Stimulated activated CD4-positive, alpha-beta T cell treated with anti-CD3 and anti-CD28 coated beads, TNF-alpha, amount 100 ng/mL, for 4 hours (primary cell): ENCODE measurements at places on chromosomes 2 and 18.

DNA sequence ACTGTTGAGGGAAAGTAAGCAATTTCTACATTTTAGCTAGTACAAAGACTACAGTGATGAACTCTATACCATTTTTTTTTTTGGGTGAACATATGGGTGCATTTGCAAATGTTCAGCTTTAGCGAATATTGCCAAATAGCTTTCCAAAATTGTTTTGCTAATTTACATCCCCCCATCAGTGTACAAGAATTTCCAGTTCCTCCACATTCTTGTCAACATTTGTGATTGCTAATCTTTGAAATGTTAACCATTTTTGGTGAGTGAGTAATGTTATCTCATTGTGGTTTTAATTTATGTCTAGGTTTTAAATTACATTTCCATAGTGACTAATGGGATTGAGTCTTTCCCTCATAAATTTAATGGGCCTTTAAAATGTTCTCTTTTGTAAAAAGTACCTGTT is 16.4 kb upstream of the CNRIP1 start:
- DNase-seq = no peak

DNA sequence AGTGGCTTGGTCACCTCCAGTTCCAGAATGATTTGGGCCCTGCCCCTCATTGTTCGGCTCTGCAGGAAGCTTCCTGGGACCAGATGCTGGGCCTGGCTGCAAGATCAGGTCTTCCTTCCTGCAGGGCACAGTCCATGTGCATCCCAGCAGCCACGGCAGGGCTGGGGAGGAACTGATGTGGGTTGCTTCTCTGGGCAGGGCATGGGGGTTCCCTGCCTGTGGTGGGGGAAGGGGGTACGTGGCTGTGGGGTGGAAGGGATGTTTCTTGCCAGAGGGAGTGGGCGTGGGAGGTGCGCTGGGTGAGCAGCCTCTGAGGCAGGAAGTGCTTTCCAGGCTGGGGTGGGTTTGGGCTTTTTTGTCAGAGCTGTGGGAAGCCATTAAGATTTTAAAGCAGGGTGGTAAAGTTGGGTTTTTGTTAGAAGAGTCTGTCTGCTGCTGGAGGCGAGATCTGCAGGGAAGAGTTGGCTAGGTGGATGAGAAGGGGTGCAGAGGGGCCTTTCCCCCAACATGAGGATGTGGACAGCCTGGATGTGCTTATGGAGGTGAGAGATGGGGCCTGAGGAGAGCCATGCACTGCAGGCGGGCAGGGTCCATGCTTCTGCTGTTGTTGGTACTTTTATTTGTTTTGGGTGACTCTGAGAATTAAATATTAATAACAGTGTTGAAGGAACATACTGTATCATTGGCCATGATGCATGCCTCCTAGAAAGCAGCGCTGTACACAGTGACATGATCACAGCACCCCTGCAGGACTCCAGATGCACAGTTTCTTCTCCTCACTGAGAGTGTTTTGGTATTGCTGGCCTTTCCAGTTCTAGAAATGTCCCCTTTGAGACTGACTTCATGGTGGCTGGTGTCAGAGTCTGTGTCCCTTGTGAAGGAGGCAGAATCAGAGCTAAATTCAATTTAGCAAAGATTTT is 45.3 kb downstream of the DGKD start:
- peak; percentile 29 for DNase-seq

DNA sequence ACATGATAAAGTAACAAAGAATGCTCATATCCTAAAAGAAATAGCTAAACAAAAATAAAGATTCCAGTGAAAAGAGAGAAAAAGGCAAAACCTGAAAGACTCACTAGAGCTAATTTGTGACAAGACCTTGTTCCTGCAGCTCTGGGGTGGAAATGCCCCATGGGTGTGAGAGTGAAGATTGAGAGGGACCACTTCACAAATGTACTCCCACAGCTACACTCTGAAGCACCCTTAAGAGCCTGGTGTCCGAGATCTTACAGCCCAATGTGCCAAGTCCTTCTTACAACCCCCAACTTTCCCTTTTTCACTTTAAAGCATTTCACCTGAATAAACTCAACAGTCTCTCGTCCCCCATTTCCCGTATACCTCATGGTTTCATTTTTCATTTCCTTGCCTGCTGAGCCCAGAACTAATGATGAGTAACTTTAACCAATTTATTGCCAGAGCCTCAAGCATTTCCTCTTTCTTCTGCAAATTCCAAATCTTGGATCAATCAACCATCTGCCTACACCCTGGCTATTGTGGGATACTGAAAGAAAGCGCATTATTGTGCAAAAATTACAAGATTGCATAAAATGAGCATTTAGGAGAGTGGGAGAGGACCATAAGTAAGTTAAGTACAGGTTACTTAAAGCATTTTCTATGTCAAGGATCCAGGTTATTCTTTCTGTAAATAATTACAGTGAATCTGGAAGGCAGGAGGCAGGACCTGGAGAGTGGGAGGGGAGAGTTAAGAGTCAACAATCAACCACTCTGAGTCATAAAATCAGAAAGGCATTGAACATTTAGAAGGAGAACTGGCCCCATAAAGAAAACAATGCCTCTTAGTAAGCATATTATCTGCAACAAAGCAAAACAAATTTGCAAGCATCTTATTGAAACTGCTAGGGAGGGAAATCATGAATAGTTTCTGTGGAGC is 804.4 kb upstream of the CELF4 start:
- no peak for DNase-seq

DNA sequence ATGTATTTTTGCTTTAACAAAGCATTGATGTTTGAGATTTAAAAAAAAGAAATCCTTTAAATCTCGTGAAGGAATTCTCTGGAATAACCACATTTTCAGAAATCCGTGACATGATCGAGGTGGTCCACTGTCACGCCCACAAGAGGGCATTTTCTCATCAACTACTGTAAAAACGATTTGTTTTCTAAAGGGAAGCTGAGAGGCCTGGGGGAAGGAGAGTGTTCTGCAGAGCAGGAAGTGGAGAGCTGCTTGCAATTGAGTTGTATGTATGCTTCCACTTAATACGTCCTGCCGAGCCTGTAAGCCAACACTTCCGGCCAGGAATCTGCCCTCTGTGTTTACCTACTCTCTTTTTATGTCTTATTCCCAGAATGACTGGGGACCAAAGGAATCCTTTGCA is 19.4 kb downstream of the KLHL29 start:
- no peak for DNase-seq

DNA sequence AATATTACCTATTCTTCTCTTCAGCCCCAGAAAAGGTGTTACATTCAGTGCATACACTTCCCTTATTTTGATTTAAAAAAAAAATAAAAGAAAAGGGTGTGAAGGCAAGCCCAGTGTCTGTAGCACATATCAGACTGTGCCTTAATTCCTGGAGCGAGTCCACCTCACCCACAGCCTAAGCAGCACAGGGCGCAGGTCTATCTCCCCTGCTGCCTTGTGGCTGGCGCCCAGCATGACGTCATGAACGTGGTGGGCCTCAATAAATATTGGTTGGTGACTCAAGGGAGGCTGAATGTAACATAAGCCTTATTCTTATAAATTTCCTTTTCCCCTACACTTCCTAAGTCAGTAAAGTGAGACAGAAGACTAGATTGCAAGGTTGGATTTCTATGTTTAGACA is 26.4 kb downstream of the ST3GAL5 start:
- no peak for DNase-seq

GRCh38 chr18:22330508-22330907 is 87.2 kb downstream of the CTAGE1 start:
- no peak for DNase-seq

DNA sequence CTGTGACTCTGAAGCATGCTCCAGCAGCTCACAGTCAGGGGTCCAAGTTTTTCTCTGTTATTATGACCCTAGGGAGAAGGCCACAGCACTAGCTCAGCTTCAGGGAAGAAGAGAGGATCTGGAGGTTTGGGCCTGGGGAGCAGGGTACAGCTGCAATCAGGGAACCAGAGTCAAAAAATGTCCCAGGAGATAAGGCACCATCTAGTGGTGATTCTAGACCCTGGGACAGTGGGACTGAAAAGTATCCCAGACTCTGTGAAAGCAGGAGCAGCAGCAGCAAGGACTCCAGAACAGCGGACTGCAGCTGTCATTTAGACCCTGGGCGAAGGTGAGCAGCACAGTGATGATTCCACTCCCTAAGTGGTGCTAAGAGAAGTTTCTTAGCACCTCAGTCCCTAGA is 278.4 kb upstream of the DDX18 start:
- DNase-seq = no peak

DNA sequence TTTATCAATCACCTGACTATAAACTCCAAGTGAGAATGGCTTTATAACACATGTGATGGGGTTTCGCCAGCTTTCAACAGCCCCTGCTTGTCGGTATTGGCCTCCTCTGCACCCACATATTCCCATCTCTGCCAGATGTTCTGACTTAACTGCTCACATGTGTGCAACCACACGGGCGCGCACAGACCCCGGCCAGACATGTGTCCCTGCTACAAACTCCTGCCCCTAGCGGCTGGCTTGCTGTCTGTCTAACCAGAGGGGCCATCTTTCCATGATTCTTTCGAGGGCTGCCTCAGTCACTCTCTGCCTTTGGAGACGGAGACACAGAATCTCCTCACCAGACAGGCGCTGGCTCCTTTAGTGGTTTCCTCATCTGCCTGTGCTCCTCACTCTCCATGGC is 15.3 kb downstream of the STON1 start:
- no peak for DNase-seq

DNA sequence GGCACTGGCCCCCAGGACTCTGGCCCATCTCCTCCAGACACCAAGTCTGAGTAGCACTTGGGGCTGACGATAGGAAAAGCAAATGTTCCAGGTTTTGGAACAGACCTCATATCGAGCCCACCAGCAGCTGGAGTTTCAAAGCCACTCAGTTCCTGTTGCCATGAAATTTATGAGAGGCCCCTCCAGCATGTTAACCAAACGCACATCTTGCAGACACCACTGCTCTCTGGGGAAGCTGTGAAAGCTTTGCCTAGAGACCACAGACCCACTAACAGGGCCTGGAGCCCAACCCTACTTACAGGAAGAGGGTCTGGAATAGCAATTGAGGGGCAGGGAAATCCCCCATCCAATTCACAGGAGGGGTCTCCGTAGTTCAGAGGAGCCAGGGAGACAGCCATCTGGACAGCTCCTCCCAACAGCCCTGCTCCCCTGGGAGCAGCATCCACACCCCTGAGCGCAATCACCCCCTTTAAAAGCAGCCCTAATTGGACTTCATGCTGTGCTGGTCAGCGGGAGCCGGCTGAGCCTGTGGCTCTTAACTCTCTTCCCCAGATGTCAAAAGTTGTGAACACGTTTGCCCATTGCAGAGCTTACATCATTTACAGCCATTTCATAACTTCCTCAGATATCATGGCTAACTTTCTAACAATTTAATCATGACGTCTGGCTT is 81.3 kb downstream of the TGFA start:
- no peak for DNase-seq

DNA sequence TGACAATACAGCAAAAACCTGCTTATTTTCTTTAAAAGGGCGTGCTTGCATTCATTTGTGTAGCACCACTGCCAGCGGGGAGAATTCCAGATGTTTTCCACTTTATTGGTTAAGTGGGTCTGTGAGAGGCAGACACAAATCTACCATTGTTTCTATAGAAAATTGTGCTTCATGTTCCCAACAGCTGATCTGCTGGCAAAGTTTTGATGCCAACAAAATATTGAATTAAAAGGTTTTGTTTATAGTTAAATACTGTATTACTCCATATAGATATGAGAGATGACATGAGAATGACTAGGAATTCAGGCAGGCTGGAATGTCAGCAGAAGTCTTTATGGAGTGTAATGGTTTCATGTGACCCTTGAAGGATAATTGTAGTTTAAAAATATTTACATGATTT is 182.7 kb downstream of the MC4R start:
- DNase-seq = no peak

DNA sequence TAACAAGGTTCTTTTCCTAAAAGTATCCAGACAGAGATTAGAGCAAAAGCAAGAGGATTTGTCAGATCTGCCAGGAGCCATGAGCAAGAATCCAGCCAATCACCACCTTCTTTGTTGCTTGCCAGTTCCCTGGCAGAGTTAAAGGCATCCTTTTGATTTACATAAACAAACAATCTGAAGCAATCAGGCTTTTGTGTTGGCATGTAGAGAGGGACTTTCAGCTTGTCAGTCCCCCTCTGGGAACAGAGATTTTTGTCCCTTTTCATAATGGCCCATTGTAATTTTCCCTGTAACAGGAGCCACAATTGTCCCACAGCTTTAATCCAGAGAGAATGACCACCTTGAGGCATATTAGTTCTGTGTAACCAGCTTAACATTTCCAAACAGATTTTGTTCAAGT is at the start of gene ERMN:
ERMN (minus strand) TSS at position 39 of the 400 bp plus-strand sequence. CDS start 182 bp downstream, outside the sequence.
- DNase-seq = no peak

- no peak for DNase-seq
Measured at GRCh38 chr2:71467180-71467815, 13.9 kb downstream of the DYSF start.

- DNase-seq = no peak
Measured at GRCh38 chr2:72109291-72109690, 38.4 kb downstream of the CYP26B1 start.
